ENCODE measurements at places on chromosomes 7 and 10.
A peak's percentile ranks its signal among the peaks of the same experiment; 100 is the strongest.

DNA sequence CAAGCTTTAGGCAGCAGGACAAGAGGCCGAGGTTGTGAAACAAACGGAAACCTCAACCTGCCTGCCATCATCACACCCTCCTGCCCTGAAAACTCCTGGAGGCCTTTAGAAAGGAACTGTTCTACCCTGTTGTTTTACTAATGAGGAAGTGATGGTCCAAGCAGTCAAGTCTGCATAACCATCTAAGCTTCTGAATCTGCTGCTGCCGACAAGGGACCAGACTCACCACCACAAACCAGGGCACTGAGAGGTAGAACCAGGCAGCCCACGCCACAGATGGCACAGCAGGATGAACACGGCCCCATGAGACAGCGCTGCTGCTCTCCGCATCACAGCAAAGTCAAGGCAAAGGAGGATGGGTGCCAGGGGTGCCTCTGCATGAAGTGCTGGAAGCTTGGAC lies 209.4 kb downstream of the CELF2 start:
- DNase-seq: no peak

DNA sequence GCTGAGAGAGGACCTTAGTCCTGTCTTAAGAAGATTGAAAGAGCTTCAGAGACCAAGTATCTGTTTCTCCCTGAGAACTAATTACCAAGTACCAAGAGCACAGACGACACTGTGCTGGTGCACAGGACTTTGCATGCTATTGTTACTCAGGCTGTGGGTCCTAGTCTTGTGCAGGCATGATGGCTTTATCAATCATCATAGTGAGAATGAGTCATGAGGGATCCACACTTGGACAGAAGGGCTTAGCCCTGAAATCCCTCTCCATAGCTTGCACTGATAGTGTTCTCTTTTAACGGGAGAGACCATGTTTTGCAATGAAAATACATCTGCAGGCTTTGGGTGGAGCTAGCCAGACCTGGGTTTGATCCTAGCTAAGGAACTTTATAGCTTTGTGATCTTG lies 93.3 kb downstream of the SORCS3 start:
- no peak for DNase-seq

GRCh38 chr10:47357131-47357582 lies 9.0 kb downstream of the RBP3 start:
- DNase-seq: no peak

GRCh38 chr7:3358991-3359390 lies 57.9 kb downstream of the SDK1 start:
- DNase-seq: no peak

DNA sequence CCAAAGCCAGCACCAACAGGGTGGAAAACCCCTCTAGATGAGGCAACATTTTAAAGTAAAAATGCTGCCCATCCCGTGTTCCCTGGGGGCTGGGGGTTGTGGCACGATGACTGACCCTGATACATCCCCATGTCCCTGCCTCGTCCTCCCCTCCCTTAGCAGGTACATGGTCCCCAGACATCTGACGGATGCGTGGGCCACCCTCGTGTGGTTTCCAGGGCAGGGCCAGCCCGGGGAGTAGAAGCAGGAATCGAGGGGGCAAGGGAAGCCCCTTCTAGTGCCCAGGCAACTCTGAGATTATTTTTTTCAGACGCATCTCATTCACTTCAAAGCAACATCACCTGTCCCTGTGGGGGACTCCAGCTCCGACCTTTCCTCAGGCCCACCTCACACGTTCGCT lies 3.5 kb downstream of the TMEM130 start:
- DNase-seq: no peak

GRCh38 chr10:99276848-99277486 lies 41.3 kb upstream of the HPSE2 start:
- no peak for DNase-seq

DNA sequence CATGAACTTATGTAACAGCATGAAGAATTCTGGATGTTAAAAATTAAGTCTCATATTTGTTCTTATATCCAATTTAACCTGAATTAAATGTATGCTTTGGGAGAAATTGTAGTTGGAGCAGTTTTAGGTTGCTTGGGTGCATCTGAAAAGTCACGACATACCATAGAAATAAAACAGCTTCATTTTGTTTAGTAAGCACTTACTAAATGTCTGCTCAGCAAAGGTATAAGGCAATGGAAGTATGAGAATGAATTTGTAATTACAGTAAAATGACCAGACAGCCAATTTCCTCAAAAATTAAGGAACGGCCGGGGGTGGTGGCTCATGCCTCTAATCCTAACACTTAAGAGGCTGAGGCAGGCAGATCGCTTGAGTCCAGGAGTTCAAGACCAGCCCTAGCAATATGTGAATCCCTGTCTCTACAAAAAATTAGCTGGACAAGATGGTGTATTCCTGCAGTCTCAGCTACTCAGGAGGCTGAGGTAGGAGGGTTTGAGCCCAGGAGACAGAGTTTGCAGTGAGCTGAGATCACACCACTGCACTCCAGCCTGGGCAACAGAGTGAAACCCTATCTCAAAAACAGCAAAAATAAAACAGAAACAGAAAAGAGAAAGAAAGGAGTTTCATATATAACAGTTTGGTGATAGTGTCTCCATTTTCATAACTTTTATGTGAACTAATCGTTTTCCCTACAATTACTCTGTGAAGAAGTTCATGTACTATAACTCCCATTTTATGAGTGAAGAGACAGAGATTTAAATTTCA lies 47.2 kb upstream of the KLF6 start:
- no peak for DNase-seq

GRCh38 chr7:90648834-90649233 lies 52.7 kb downstream of the CDK14 start:
- peak; percentile 49 for DNase-seq

DNA sequence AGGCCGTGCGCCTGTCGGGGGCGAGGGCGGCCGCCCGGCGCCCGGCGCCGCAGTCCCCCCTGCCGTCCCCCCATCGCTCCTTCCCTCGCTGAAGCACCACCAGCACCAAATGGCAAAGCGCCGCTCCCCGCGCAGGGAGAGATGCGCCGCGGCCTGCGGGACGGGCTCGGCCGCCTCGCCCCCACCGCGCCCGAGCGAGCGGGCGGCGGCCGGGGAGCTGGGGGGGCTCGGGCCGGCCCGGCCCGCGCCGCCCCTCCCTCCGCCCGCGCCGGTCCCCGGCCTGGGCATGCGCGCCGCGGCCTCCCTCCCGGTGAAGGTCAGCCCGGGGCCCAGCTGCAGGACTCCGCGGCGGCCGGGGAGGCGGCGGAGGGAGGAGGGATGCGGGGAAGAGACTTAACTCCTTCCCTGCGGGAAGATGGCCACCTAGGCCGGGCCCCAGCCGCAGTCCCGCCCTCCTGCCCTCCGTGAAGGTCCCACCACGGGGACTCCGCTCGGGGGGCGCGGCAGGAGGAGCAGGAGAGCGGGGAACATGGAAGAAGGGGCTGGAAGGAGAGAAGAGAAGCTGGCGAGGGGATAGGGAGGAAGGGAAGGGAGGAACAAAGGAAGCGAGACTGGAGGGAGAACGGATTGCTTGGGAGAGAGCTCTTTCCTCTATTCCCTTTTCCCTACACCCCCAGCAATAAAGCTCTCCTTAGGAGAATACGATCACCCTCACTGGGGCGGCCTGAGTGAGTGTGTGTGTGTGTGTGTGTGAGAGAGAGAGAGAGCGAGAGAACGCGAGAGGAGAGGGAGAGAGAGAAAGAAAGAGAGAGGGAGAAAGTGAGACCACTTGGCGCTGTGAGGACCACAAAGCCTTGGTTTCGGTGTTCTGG lies 3.4 kb upstream of the SMARCD3 start:
- peak; percentile 39 for DNase-seq

GRCh38 chr10:13808556-13809391 lies 222.0 kb downstream of the PRPF18 start:
- no peak for DNase-seq

DNA sequence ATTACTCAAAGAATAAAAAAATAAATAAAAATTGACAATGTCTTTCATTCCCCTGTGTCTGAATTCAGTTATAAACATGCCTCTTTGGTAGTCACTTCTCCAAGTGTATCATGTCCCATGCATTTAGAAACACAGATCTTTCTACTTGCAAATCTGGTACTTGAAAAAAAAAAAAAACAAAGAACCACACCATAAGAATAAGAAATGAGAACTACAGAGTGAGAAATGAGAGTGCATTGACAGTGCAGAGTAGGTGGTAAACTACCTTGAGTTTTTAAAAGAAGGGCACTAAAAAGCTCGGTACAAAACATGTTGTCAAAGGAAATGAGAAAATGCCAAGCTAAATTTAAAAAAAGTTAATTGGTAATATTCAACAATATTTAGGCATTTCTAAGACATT lies 123.0 kb downstream of the GPR85 start:
- no peak for DNase-seq

DNA sequence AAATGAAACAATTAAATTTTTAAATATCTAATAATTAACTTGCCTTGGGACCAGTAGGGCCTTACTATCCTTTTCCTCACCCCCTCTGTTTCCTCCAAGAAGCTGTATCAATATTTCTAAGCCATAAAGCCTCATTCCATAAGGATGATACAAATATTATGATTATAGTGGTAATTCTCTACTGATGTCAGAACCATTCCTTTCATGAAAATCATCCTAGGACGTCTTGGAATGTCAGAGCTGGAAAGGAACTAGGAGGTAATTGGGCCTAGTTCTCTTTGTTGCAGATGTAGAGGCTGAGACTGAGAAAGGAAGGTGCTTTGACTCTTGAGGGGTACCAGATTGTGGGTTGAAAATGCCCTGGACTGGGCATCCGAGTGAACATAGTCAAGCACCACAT lies 766.7 kb upstream of the GHITM start:
- no peak for DNase-seq

GRCh38 chr10:128545216-128545615 lies 419.0 kb upstream of the MKI67 start:
- no peak for DNase-seq

DNA sequence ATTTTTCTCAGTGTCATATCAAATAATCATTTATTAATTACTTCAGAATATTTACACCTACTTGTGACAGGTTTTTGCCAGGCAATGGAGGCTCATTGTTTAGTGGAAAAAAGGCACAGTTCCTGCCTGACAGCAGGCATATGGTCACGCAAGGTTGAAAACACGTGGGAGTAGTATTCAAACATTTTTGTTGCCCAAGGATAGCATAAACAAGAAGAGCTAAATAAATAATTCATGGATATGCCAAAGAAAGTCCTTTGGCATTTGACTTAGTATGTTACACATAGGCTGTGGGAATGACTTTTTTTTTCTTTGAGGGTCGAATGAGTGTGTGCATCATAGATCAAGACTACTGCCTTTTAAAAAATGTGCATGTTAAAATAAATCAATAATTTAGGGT lies 120.5 kb upstream of the SEMA3E start:
- no peak for DNase-seq

DNA sequence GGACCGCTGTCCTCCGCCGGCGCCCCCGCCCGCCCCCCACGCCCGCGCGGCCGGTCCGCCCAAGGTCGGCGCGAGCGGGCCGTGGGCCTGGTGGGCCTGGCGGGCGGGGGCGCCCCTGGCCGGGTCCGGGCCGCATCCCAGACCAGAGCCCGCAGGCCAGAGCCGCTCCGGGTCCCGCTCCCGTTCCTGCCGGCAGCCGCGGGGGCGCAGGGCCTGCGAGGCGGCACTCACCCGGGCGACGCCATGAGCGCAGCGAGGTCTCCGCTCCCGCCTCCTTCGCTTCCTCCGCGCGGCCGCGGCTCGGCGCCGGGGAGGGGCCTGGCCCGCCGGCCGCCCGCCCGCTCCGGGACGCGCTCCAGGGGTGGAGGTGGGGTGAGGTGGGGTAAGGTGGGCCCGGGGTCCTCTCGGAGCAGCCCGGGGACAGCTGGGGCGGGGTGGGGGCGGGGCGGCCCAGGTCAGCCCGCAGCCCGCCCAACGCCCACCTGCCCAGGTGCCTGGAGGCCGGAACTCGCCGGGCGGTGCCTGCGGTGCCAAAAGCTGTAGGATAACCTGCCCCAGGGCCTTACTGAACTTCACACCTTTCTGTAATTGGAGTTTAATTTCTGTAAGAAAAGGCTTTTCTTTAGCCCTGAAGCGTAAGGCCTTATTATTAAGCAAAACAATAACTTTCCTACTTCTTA lies at the start of gene URGCP:
Gene URGCP, minus strand, starts transcription at position 266 of the 680 bp plus-strand sequence. Its CDS starts 21 bp downstream, at position 245.
- DNase-seq: no peak

- peak; percentile 64 for DNase-seq
Measured at GRCh38 chr10:35379226-35380137, 43.2 kb downstream of the CCNY start.

- no peak for DNase-seq
Measured at GRCh38 chr10:11396311-11396955, 215.0 kb downstream of the USP6NL start.

Measured in brain pericyte (primary cell).